ENCODE measurements at places on chromosomes 1 and 21. TPM values are rescaled to one million over a fixed set of nuclear protein-coding genes. Genes with fewer than 3 reads are reported as not detected.

The KCNQ4 gene
- 3.0 TPM for total RNA-seq

The GBP7 gene
- not detected for total RNA-seq

The GJA5 gene
- total RNA-seq = not detected

The CRYBG2 gene
- total RNA-seq = not detected

The ORC1 gene
- 5.1 TPM for total RNA-seq

The PEA15 gene
- total RNA-seq = 325 TPM

The IL20 gene
- total RNA-seq = not detected

The KRTAP6-1 gene
- total RNA-seq = not detected

The LIN28A gene
- total RNA-seq = not detected

The KRTAP12-2 gene
- not detected for total RNA-seq

The GJA9 gene
- total RNA-seq = not detected

The VASH2 gene
- total RNA-seq = 2.8 TPM

Data from chondrocyte (in vitro differentiated cells).